ENCODE measurements at places on chromosomes 6 and 20. TPM values are rescaled to one million over a fixed set of nuclear protein-coding genes. Genes with fewer than 3 reads are reported as not detected.

The SYCP2L gene
- total RNA-seq = not detected

The COX4I2 gene
- total RNA-seq = not detected

- no peak overlapping the region for H3K27ac ChIP-seq
- DNase-seq = no peak
- no peak overlapping the region for H3K4me3 ChIP-seq
Observed at GRCh38 chr20:34045930-34046725, 52.4 kb downstream of the RALY start.

The FNDC1 gene
- not detected for total RNA-seq

DNA sequence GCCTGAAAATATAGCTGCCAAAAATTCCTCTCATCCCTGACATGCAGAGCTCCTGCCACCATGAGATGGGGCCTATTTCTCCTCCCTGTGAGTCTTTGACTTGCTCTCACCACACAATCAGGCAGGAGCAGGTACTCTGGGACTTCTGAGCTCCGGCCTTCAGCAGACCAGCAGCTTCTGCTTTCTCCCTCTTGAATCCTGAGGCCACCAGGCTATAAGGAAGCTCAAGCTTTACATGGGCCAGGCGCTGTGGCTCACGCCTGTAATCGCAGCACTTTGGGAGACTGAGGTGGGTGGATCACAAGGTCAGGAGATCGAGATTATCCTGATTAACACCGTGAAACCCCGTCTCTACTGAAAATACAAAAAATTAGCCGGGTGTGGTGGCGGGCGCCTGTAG, 238.7 kb upstream of the RREB1 start:
- no peaks in the 10 kb centered on the region for H3K4me1 ChIP-seq
- no peaks in the 10 kb centered on the region for H3K36me3 ChIP-seq
- H3K27me3 ChIP-seq = no peaks in the 10 kb centered on the region

GRCh38 chr20:4835244-4836177, 113.8 kb downstream of the PRND start:
- H3K36me3 ChIP-seq = no peaks in the 10 kb centered on the region
- no peak overlapping the region for H3K4me3 ChIP-seq
- no peak for DNase-seq
- H3K27ac ChIP-seq = no peak overlapping the region
- H3K4me1 ChIP-seq = no peaks in the 10 kb centered on the region

DNA sequence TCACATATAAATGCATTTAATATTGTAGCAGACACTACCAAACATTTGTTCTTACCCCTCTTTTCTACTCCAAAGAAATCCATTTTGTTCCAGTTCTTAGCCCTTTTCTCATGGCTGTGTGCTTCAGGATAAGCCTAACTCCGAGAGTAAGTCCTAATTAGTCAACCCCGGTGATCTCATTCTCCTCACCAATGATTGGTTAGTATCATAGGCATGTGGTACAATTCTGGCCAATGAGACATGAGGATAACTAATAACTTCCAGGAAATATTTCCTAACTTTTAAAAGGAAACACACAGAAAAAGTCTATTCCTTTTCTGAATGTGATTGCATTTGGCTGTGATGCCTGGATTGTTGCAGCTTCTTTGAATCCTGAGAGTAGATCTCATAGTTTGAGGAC, 116.0 kb downstream of the GPR63 start:
- DNase-seq = no peak
- no peak overlapping the region for H3K27ac ChIP-seq
- no peak overlapping the region for H3K4me3 ChIP-seq
- no peaks in the 10 kb centered on the region for H3K4me1 ChIP-seq
- H3K36me3 ChIP-seq = no peaks in the 10 kb centered on the region

- no peak overlapping the region for H3K4me3 ChIP-seq
- H3K36me3 ChIP-seq = no peaks in the 10 kb centered on the region
- no peak for DNase-seq
- H3K4me1 ChIP-seq = no peaks in the 10 kb centered on the region
- H3K27me3 ChIP-seq = no peaks in the 10 kb centered on the region
- no peak overlapping the region for H3K27ac ChIP-seq
Observed at GRCh38 chr6:40856271-40856670, 182.8 kb downstream of the UNC5CL start.

DNA sequence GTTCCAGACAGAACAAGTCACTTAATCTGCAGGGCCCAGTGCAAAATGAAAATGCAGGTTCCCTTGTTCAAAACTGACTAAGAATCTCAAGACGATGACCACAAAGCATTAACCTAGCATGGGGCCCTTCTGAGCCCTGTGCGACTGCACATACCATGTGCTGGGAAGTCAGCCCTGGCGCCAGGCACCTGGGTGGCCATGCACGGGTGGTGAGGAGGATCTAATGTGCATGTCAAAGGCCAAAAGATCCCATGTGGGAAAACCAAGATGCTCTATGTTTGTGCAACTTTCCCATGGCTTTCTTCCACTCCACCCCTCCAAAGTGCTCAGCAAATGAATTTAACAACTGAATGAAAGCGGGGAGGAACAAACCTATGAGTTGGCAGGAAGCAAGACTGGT, 33.5 kb upstream of the NXT1 start:
- H3K36me3 ChIP-seq = no peaks in the 10 kb centered on the region
- no peak overlapping the region for H3K27ac ChIP-seq
- no peak for DNase-seq

The OSER1 gene
- 21.6 TPM for total RNA-seq

- H3K27ac ChIP-seq = no peak overlapping the region
- no peak for DNase-seq
- H3K27me3 ChIP-seq = no peaks in the 10 kb centered on the region
- H3K4me1 ChIP-seq = no peaks in the 10 kb centered on the region
Observed at GRCh38 chr6:128029826-128030225, 129.0 kb upstream of the THEMIS start.

The CLIC5 gene
- total RNA-seq = not detected

GRCh38 chr6:51531623-51532022, 555.8 kb downstream of the PKHD1 start:
- peak; percentile 4 for DNase-seq
- H3K27ac ChIP-seq = no peak overlapping the region
- no peaks in the 10 kb centered on the region for H3K27me3 ChIP-seq
- H3K4me1 ChIP-seq = no peaks in the 10 kb centered on the region
- no peaks in the 10 kb centered on the region for H3K36me3 ChIP-seq

- H3K4me1 ChIP-seq = no peaks in the 10 kb centered on the region
- H3K4me3 ChIP-seq = no peak overlapping the region
- no peak overlapping the region for H3K27ac ChIP-seq
- no peaks in the 10 kb centered on the region for H3K36me3 ChIP-seq
- 0 out of 2 replicates have a peak, but pooled peaks cover 3% of the 10 kb centered on the region for H3K27me3 ChIP-seq
Observed at GRCh38 chr20:22810626-22811569, 224.2 kb upstream of the SSTR4 start.

The SLPI gene
- not detected for total RNA-seq

DNA sequence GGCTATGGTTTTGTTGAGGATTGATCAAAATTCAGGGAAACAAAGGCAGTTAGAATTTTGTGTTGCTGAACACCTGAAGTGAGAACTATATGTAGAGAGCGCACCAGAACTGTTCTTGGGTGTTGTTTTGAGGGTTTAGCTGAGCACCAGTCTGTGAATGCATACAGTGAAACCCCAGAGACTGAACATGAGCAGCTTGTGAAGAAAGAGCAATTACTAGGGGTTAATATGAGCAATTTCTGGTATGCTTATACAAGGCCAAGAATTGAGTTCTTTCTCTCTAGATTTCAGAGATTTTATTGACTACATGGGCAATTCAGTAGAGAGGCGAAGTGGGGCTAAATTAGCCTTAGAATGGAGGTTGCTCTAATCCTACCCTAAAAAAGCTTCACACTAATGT, 93.9 kb downstream of the CD2AP start:
- H3K27ac ChIP-seq = no peak overlapping the region
- no peak for DNase-seq
- H3K4me1 ChIP-seq = no peaks in the 10 kb centered on the region

The ZNF311 gene
- total RNA-seq = not detected

- H3K36me3 ChIP-seq = no peaks in the 10 kb centered on the region
- H3K27me3 ChIP-seq = no peaks in the 10 kb centered on the region
- peaks cover 7% of the 10 kb centered on the region for H3K4me1 ChIP-seq
- peak overlapping the region; percentile 98 for H3K27ac ChIP-seq
Observed at GRCh38 chr6:37818536-37819176, 871 bp upstream of the ZFAND3 start.
